ENCODE measurements at places on chromosomes 12 and 14.

- DNase-seq = no peak
Observed at GRCh38 chr12:50960130-50960529, 7.8 kb downstream of the HIGD1C start.

DNA sequence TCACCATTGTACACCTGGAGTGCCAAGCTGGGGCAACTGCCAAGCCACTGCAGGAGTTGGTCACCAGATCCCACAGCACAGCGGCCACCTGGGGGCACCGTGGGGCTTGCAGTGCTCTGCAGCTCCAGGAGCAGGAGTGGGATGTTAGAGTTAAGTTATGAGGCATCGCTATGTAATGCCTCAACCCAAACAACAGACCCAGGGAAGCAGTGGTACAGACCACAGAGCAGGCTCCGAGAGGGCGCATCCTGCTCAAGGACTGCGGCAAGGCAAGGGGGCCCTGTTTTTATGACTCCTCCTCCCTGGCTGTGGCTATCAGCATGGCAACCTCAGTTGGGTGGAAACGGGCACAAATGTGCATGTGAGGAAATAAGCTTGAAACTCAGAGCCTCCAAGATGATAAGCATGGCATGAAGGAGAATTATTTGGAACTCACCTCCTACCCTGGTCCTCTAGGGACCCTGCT is 63.1 kb downstream of the ARL6IP4 start:
- peak; percentile 48 for DNase-seq

- DNase-seq = no peak
Observed at GRCh38 chr12:43737646-43738045, 20.9 kb downstream of the PUS7L start.

DNA sequence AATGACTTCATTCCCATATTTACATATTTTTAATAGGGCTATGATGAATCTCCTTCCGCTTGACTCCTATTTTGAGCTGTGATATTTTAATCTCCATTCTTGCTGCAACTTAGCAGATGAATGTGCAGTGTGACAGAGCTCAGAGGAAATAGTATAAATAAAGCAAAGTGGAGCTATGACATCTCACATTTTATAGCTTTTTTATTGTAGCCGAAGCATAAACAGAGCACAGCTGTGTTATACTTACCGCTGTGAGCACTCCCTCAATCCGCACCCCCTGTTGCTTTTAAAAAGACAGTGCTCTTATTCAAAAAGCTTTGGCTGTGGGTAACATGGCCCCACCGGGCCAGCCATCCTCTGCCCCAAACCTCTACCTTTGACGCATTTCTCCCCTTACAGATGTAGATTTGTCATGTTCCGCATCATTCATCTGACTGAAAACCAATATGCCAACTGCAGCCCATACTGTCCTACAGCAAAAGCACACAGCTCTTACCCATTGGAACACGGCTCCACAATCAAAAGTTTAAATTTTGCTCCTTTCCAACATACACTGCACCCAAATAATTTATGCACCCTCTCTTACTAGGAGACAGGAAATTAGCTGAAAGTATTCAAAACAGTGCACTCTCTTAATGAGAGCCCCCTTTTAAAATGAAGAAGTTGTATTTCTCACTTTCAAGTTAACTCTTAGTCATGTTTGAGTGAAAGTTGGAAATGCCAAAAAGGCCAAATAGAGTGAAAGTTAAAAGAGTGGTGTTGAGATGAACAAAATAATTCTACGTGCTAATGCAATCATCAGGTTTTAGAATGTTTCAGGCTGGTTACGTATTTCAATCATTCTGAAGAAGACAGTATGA is 429.3 kb upstream of the SOX5 start:
- DNase-seq = peak; percentile 13

DNA sequence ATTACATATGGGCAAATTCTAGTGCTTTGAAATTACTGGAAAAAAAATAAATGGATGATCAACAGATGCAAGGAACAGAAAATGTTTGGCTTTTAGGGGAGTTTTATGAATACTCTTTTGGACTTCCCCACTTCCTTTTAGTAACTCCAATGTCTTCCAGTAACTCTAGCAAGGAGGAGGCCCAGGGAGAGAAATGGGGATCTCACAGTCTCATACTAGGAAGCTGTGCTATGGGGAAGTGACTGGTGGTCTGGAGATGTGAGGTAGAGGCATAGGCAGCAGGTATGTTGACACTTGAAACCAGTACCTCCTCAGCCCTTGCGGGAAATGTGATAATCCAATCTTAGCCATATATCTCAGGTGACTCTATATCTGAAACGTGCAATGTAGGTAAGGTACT is 68.1 kb downstream of the CRADD start:
- DNase-seq = no peak

DNA sequence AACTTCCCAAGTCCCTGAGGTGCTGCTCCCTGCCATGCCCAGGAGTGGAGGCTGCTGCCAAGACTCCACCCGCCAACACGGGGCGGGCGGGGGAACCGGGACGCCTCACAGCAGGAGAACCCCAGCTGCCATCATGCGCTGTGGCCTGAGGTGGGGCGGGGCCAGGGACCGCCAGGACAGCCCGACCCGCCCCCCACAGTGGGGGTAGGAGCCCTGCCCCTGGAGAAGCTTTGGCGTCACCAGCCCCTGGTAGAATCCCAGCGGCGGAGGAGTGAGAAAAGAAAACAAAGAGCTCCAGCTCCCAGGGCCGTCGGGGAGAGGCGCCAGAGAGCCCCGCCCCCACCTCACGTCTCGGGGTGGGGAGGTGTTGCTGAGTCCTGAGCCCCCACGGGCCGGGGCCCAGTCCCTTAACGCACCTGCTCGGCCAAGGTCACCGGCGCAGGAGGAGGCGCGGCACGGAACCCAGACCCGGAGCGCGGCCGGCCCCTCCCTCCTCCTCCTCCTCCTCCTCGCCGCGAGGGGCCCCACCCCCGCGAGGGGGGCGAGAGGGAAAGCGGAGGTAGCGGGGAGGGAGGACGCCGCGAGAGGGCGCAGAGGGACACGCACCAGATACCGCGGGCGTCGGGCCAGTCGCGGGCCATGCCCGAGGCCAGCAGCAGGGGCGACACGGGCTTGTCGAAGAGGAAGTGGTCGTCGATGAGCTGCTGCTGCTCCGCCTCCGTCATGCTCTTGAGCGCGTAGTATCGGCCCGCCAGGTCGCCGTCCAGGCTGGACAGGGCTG is 1.8 kb downstream of the CKB start:
- DNase-seq = peak; percentile 93

- peak; percentile 42 for DNase-seq
Observed at GRCh38 chr14:35046751-35047536, 872 bp downstream of the FAM177A1 start.

GRCh38 chr12:21939435-21939834 is 1.8 kb downstream of the ABCC9 start:
- DNase-seq = no peak

DNA sequence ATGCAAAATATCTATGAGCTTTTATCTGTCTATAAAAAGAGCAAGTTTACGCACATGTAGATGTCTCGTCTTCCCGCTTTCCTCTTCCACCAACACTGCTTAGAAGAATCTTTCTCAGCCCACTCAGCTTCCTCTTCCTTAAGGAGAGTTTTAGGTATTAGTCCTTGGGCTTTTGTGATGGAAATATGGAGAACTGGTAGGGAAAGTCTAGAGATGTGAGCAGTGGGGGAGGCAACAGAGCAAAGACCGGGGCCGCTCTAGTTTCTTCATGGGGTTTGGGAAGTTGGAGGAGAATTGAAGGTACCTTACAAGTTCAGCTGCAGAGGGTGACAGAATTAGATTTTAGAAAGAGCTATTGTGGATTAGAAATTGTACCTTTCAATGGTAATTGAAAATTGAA is 56.3 kb upstream of the CPNE8 start:
- no peak for DNase-seq

DNA sequence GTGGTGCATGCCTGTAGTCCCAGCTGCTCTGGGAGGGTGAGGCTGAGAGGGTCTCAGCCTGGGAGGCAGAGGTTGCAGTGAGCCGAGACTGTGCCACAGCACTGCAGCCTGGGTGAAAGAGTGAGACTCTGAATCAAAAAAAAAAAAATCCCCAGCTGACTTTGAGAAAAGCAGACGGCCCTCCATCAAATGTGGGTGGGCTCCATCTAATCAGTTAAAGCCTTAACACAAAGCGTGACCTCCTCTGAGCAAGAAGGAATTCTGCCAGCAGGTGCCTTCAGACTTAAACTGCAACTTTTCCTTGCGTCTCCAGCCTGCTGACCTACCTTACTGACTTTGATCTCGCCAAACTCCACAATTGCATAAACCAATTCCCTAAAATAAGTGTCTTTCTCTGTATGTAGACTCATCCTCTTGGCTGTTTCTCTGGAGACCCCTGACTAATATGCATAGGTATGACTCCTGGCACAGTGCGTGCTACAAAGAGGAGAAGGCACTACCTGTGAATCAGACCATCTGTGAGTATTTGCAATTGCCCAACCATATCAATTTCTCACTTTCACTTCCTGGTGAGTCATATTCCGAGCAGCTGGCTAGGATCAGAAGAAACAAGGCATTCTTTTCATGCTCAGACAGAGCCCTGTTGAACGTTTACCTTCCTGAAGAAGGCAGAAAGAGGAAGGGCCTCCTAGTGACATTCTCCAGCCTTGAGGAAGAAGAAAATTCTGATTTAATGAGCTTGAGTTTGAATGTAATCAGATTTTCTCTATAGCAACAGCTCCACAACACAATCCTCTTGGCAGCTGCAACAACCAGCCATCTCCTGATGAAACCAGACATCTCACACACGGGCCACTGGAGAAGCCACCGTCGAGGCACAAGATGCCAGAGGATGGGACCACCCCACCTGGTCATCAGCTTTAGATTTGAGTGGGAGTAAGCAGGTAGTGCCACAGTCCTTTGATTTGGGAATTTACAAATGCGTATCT is 54.3 kb downstream of the CLMN start:
- peak; percentile 60 for DNase-seq

GRCh38 chr12:18551106-18551505 is 186.7 kb downstream of the PLCZ1 start:
- DNase-seq = no peak

GRCh38 chr12:76922866-76923265 is 44.0 kb upstream of the CSRP2 start:
- DNase-seq = no peak

- peak; percentile 11 for DNase-seq
Observed at GRCh38 chr12:120290609-120291305, 946 bp downstream of the RNU4-2 start.

All from NCI-H510A (cell line).